PC-3 (cell line): ENCODE measurements at places on chromosomes 7 and 10. TPM values are rescaled to one million over a fixed set of nuclear protein-coding genes. Genes with fewer than 3 reads are reported as not detected.

SLC16A9 gene
- 12.8 and 17.4 TPM in 2 replicates for total RNA-seq

UCN3 gene
- total RNA-seq, result not detected in 2 replicates

C10orf71 gene
- not detected in 2 replicates for total RNA-seq

CAMK2B gene
- 0.69 and 1.2 TPM in 2 replicates for total RNA-seq

C10orf105 gene
- not detected in 2 replicates for total RNA-seq

DNA sequence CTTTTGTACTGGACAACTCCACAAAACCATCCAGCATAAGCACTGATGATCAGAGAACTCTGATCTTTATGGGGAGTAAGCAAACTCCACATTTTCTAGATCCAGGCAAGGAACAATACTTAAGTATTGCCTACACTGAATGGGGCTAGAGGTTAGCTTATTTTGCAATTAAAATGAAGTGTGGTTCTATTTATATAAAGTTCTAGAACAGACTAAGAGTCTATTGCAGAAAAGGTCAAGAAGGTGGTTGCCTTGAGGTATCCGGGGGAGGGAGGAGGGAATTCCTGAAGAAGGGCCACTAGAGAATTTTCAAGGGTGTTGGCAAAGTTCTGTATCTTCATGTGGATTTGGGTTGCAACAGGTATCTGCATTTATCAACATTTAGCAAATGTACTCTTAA, 477.9 kb downstream of the PLXNA4 start:
- no peak for DNase-seq
- H3K4me3 ChIP-seq, result no peak overlapping the region
- peaks cover 21% of the 10 kb centered on the region for H3K27me3 ChIP-seq

- no peak for DNase-seq
- no peaks in the 10 kb centered on the region for H3K36me3 ChIP-seq
- H3K4me3 ChIP-seq, result no peak overlapping the region
- H3K4me1 ChIP-seq, result no peaks in the 10 kb centered on the region
Observed at GRCh38 chr7:29019387-29019786, 61.3 kb upstream of the TRIL start.

DNA sequence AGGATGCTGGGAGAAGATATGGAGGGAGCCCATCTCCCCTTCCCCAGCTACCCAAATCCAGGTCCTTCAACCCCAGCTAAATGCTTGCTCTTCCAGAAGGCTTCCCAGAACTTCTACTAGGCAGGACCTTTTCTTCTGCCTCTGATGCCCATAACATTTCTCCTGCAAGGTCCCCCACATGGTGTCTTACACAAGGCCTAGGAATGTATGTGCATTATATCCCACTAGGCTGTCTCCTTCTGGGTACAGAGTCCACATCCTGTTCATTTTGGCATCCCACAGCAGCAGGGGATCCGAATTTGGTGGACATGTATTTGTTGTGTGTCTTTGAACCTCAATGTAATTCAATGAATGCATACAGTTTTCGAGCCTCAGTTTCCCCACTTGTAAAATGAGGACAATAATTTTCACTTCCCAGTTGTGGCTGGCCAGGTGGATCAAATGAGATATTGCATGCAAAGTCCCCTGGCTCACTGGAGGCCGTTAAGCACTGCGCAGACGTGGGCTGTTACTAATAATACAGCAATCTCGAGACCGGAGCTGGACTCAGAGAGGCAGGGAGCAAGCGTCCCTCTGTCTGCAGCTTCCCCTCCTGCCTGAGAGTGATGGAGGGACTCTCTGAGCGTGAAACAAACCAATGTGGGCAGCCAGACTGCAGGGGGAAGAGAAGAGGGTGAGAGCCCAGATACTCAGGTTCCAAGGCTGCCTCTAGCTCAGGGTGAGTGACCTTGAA, 18.6 kb upstream of the YWHAG start:
- H3K4me3 ChIP-seq, result no peak overlapping the region
- peaks cover 24% of the 10 kb centered on the region for H3K4me1 ChIP-seq
- H3K27me3 ChIP-seq, result no peaks in the 10 kb centered on the region
- no peak for DNase-seq
- no peaks in the 10 kb centered on the region for H3K36me3 ChIP-seq

DNA sequence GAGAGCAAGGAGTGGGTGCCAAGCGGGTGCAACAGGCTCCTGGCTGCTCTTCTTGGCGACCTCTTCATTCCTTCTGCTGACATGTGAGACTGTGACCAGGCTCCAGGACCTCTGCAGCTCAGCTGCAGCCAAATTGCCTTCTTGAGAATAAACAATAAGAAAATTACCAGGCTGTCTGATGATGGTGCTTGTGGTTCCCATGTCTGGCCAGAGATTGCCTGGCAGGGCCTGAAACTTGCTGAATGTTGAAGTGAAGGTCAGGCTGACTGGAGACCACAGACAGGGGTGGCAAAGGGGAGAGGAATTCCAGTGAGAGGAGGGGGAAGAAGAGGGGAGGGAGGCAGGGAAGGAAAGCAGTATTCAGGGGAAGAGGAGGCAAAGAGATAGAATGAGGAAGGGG, 497.4 kb upstream of the PODXL start:
- no peaks in the 10 kb centered on the region for H3K36me3 ChIP-seq
- H3K27me3 ChIP-seq, result no peaks in the 10 kb centered on the region
- no peak overlapping the region for H3K4me3 ChIP-seq
- H3K4me1 ChIP-seq, result no peaks in the 10 kb centered on the region
- no peak overlapping the region for H3K27ac ChIP-seq

- no peaks in the 10 kb centered on the region for H3K36me3 ChIP-seq
- H3K27me3 ChIP-seq, result no peaks in the 10 kb centered on the region
- no peak overlapping the region for H3K27ac ChIP-seq
- no peak for DNase-seq
- no peaks in the 10 kb centered on the region for H3K4me1 ChIP-seq
Observed at GRCh38 chr10:121154846-121155245, 303.7 kb downstream of the WDR11 start.

DNA sequence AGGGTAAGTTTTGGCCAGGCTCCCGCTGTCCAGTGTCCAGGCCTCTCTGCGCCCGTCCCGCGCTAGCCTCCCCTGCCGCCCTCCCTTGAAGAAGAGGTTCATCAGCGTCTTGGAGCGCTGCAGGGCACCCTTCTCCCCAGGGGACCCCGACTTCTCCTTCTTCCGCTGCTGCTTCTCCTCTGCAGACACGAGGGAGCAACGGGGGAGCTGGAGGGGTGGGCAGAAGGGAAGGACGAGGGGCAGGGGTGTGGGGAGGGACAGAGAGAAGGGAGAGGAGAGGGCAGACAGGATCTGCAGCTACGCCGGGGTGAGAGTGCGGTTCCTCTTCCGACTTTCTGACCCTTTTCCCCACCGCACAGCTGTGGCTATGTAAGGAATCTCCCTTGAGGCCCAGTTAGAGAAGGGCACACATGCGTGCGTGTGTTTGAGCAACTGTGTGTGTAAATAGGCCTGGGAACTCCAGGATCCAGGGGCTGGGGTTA, 12.8 kb downstream of the PDZD7 start:
- no peaks in the 10 kb centered on the region for H3K36me3 ChIP-seq
- DNase-seq, result no peak
- H3K27me3 ChIP-seq, result no peaks in the 10 kb centered on the region
- no peak overlapping the region for H3K27ac ChIP-seq
- peaks cover 17% of the 10 kb centered on the region for H3K4me1 ChIP-seq
- H3K4me3 ChIP-seq, result no peak overlapping the region

DNA sequence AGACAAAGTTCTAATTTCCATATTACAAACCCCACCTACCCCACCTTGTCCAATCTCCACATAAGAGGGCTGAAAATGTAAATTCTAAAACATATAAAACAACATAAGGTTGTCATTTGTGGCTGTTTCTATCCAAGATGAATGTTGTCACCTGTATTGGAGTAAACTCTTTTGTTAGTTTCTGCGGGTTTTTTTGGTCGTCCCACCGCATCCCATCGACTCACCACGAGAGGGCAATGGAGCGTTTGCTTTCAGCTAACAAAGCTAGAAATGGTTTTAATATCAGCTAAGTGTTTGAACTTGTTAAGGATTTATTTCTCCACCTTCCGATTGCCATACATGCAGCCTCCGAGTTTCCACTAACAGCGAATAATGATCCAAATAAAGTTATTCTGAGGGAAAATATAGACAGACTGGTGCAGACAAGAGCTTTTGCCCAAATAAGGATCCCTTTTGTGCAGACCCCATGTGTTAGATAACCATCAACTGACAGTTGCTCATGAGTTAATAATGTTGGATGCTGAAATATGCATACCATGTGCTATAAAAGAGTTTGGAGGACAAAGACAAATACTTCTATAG, 137.2 kb downstream of the ARID5B start:
- H3K4me3 ChIP-seq, result peak overlapping the region; percentile 46
- no peaks in the 10 kb centered on the region for H3K36me3 ChIP-seq
- peak overlapping the region; percentile 85 for H3K27ac ChIP-seq

DNA sequence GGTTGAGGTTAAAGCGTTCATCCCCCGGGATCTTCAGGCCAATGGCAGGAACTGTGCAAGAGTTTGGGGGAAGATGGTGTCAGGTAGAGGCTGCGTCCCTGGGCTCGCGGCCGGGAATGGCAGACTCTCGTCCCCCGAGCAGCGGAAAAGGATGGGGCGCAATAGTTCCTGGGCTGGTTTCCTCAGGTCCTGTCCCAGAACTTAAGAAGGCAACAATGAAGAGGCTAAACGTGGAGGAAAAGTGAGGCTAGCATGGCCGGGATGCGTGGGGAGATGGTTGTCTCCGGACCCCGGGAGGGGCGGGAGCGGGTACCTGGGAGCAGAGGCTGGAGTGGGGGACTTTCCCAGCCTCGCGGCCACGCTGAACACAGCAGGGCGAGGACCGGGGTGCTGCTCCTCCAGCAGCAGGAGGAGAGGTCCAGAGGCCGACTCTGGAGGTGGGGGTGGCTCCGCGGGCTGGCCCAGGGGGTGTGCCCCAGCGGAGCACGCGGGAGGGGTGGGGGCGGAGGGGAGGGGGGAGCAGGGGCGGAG, 882 bp downstream of the IRF5 start:
- no peak for DNase-seq
- no peaks in the 10 kb centered on the region for H3K4me1 ChIP-seq
- H3K4me3 ChIP-seq, result peak overlapping the region; percentile 94
- no peaks in the 10 kb centered on the region for H3K27me3 ChIP-seq
- H3K36me3 ChIP-seq, result no peaks in the 10 kb centered on the region
